Suppressor macrophage (primary cell): ENCODE measurements at places on chromosomes 5 and 9.

- no peak for DNase-seq
Measured at GRCh38 chr5:153670101-153670500, 179.6 kb downstream of the GRIA1 start.

DNA sequence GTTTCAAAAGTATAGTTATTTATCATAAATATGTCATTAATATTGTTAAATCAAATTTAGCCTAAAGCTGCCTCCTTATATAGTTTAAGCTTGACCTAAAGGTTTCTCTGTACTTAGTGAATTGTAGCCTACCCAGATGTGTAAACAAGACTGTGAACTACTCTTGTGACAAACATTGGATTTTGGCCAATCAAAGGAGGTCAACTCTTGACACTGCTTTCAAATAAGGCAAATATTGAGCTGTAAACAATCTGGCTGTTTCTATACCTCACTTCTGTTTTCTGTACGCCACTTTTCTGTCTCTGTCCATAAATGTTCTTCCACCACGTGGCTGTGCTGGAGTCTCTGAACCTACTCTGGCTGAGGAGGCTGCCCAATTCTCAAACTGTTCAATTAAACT lies 51.2 kb downstream of the FXN start:
- no peak for DNase-seq

GRCh38 chr5:2293906-2294305 lies 411.2 kb upstream of the IRX4 start:
- no peak for DNase-seq

GRCh38 chr9:2317591-2317990 lies 302.4 kb downstream of the SMARCA2 start:
- DNase-seq: no peak

GRCh38 chr5:17370651-17371050 lies 127.4 kb upstream of the TAF11L2 start:
- no peak for DNase-seq

DNA sequence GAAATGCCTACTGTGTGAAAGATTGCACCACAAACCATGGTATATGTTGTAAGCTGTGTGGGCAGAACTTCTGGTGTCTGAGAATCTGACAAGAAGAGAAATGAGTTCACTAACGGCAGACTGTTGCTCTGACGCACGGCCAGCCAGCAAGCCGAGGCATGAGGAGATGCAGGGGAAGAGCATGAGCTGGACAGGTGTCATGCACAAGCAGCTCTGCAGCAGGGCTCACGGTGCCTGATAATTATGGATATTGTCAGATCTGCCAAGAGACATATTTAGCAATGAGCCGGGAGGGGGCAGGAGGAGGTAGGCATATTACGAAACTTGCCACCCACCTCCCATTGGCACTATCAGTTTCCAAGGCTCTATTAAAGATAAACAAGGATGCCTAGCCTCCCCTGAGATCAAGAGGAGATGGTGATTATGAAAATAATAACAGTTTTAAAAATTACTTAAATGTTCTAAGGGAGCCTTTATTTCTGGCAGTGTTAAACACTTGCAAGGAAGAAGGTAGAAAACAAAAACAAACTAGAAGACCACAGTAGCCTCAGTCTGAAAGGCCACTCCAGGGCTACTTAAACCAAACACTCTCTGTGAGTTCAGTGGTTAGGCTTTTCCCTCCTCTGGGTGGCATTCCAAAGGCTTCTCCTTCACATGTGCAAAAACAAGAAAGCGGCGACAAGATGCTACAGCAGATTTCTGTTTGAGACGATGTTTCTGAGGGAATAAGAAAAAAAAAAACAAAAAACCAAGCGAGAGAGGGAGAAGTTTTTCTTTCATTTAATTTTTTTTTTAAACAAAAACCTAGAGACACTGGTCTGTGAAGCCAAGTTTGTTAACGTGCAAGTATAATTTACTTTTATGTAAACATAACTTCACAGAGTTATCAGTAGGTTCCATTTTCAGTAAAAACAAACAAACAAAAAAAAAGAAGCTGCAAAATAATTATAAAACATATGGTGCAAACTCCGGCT lies 339.5 kb downstream of the BNC2 start:
- peak; percentile 33 for DNase-seq
